NCI-H446 (cell line): ENCODE measurements at places on chromosomes 1 and 21.
A peak's percentile ranks its signal among the peaks of the same experiment; 100 is the strongest.

GRCh38 chr1:110266834-110267233, 56.7 kb downstream of the KCNC4 start:
- DNase-seq = no peak

DNA sequence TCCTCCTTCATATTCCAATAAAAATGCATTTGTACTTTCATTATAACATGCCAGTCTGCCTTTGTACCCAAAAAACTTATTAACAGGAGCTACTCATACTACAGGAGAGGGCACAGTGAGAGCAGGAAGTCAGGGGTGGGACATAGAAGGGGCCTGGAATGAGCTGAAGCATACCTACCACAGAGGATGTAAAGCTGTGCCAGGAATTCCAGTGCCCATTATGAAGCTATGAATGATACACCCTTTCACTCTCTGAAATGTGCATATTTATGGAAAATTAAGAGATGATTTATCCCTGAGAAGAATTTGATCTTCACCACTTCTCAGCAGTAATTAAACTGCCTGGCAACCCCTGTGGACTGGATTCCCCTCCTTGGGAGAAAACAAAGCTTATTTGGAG, 65.8 kb downstream of the ATP5PO start:
- no peak for DNase-seq

GRCh38 chr1:74199504-74199903, 1.5 kb downstream of the FPGT start:
- DNase-seq = no peak

DNA sequence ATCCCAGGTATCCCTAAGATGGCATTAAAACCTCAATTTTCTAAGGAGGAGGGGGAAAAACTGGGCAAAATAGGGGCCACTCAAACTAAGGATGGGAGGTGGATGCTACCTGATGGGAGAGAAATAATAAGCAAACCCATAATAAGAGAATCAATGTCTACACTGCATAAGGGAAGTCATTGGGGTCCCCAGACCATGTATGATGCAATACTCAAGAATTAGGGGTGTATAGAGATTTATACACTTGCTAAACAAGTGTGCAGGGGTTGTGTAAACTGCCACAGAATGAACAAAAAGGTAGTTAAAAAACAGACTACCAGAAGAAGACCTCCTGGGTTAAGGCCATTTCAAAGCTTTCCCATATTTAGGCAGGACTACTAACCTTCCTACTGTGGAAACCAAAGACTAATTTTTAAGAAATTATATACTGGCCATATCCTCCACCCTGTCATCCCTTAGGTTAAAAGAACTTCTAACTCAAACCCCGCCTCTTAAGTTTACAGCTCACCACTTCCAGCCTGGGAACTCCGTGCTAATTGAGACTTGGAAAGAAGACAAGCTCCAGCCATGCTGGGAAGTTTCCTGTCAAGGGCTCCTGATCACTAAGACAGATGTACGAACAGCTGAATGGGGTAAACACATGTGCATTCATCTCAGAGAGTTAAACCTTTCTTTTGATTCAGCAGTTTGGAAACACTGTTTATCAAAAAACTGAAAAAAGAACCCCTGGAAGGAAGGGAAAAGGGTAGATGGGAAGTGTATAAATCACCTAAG, 64.4 kb upstream of the TLR5 start:
- no peak for DNase-seq

DNA sequence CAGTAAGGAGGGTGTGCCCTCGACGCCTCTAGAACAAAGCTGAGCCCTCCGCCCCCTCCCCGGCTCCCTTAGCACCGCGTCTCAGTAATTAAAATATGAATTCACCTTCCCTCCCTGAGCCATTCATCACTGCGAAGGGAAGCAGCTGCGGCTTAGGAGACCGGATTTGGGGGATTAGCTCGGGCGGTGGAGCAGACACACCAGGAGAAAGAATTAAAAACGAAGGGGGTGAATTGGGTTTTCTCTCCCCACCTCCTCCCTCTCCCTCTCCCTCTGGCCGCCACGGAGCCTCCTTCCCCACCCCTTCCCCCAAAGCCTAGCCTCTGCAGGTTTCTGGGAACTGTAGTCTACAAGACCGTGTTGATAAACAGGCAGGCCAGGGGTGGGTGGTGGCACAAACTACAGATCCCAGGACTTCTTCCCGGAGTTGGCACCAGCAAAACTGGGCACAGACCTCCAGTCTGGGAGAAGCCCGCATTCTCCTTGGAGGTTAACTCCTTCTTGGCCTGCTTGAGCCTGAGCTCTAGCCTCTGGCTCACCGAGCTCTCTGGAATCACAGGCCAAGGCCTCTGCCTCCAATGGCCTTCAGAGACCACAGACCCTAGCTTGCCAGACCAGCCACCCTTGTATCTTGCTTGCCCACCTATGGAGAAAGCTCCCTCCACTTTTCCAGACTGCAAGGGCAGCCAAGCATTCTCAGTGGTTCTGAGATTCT, 10.8 kb downstream of the BLACAT1 start:
- peak; percentile 90 for DNase-seq

DNA sequence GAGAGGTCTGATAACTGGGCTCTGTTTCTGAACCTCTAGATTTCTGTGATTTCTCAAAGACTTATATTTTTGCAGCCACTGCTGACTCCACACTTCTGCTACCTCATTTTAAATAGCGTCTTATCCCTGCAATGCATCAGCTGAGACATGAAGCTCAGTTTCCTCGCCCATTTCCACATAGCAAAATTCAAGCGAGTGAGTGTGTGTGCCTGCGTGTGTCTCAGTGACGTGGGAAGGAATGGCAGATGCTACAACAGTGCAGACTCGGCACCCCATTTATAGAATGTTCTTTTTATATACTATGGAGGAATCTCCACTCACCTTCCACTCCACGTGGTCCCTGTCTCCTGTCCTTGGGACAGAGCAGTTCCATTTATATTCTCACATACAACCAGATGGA, 35.7 kb downstream of the ZMYND12 start:
- DNase-seq = peak; percentile 41
